Stimulated activated naive CD8-positive, alpha-beta T cell treated with anti-CD3 and anti-CD28 coated beads, Interleukin-15, Interleukin-2, amounts not matched to agents 100 U/mL and 50 U/mL, for 24 hours (primary cell): ENCODE measurements at places on chromosomes 16 and 17.

DNA sequence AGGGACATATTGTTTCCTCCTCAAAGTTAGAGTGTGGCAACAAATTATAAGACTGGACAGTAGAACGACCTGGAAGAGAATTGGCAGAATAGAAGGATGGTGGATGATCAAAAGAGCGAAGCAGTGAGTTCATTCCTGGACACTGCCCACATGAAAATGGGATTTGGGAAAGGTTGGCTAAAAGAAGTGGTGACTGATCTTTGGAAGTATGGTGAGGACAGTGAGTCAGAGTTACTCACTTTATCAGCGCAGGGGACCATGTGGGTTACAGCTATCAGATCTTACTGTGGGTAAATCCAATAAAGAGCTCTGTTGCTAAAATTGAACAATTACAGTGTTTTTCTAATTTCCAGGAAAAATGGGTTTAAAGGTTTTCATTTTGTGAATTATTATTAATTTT lies 2.7 kb upstream of the TANC2 start:
- no peak for DNase-seq

DNA sequence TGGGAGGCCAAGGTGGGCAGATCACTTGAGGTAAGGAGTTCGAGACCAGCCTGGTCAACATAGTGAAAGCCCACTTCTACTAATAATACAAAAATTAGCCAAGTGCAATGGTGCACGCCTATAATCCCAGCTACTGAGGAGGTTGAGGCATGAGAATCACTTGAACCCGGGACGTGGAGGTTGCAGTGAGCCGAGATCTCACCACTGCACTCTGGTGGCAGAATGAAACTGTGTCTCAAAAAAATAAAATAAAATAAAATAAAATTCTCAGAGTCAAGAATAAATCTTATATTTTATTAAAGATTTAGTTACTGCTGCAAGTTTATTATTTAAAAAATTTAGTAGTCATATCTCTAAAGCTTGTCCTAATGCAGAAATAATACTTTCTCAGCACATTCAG lies 29.7 kb downstream of the ARL4D start:
- no peak for DNase-seq

DNA sequence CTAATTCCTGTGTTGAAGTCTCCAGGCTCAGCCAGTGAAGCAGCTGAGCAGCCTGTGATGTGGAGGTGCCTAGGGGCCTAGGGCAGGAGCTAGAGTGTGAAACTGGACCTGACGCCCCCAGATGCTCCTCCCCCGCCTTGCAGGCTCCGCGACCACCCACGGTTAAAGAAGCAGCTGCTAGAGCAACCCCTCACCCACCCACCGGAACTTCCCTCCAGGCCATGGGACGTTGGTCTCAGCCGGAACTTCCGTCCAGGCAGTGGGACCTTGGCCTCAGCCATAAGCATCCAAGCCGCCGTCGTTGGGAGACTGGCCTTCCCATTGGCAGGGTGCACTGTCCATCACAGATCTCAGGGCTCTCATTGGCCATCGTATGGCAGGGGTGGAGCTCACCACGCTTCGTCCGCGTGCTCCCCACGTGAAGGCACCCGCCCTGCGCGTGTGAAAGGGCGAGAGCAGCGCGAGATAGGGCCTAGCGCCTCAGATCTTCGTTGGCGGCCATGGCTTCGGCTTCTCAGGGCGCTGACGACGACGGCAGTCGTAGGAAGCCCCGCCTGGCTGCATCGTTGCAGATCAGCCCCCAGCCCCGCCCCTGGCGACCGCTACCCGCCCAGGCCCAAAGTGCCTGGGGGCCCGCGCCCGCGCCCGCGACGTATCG lies at the start of gene ADAD2:
Gene ADAD2 (plus strand): TSS at position 427 of the 658 bp plus-strand sequence. CDS start 74 bp downstream, at position 501.
- DNase-seq = peak; percentile 30

GRCh38 chr16:74461826-74462225 lies 40.5 kb upstream of the CLEC18B start:
- no peak for DNase-seq

GRCh38 chr16:14528306-14528705 lies 101.8 kb downstream of the PARN start:
- no peak for DNase-seq

GRCh38 chr17:35906191-35906925 lies 24.2 kb downstream of the RDM1 start:
- DNase-seq = no peak

DNA sequence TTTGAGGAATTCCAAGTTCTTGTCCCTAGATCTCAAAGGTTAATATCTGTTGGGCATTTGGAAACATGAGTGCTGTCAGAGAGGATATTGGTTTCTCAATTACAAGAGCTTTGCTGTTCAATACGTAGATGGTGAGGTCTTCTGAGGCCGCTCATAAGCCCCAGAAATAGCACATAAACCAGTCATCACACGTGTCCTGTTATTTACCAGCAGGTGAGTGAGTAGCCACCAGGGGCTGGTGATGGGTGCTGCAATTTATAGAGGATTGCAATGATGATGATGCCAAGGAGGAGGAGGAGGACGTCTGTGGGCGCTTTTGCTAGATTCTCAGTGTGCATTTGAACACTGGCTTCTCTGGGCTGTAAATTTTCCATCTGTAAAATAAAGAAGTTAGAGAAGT lies 89.0 kb downstream of the SALL1 start:
- no peak for DNase-seq

DNA sequence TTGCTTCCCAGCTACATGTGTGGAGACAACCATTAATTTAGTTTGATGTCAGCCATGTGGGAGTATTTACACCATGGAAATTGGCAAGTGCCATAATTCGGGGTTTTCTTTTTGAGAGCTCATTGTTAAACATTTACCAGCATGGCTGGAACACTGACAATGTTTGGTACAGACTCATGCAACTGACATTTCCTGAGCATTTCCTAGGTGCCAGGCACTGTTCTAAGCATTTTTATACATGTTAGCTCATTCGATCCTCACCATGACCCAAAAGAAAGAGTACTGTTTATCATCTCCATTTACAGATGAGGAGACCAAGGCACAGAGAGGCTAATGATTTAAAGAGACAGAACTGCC lies 86.9 kb downstream of the FOXL1 start:
- DNase-seq = no peak

- DNase-seq = peak; percentile 81
These were observed at the start of gene OR1F1 for GRCh38 chr16:3187798-3188674. TSS of gene OR1F1 (plus strand) at chr16:3188204.

DNA sequence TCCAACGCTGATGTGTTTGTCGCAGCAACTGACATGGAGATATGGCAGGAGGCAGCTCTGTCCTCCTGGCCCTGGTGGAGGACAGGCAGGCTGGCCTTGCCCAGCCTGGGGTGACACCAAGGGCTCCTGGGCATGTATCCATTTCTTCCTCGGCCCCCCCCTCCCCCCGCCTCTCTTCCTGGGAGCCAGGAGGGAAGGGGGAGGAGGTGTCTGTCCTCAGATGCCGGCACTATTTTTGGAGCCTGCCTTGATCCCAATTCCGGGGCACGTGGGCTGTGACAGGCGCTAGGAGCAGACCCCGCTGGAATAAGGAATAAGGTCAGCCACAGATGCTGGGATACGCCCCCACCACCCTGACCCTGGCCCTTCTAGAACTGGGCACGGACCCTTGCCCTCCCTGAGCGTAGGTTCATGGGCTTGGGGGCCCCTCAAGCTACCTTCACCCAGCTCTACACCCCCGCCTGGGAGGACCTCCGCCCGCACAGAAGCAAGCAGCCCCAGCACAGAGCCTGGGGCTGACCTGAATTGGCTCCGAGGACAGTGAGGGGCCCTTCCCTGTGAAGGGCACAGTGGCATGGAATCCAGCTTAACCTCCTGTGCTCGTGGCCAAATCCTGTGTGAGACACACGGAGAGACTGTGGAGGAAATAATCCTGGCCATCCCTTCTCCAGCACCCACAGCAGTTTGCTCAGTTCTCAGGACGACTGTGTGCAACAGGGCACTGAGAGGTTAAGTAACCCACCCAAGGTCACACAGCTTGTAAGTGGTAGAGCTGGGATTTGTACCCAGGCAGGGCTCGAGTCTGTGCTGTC lies 24.1 kb downstream of the SEC14L5 start:
- DNase-seq = no peak

DNA sequence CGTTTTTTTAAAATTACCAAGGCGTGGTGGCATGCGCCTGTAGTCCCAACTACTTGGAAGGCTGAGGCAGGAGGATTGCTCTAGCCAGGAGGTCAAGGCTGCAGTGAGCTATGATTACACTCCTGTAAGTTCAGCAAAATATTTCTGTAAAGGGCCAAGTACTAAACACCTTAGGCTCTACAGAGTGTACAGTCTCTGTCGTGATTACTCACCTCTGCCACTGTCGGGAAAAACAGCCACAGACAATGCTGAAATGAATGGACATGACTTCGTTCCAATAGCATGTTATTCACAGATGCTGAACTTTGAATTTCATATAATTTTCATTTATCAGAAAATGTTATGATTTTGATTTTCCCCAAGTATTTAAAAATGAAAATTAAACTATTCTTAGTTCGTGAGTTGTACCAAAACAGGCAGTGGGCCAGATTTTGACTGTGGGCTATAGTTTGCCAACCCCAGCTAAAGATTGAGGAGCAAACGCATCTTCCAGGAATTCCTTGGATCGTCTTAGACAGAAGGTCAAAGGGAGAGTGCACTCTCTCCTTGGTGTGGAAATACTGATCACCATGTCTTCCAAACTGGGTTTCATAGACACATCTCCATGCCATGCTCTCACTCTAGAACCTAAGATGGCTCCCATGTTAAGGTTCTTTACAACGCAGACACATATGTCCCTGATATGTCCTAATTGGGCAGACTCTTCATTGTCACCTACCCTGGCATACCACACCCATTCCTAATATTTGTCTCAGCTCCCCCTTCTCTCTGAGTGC lies 89.5 kb downstream of the MARF1 start:
- DNase-seq = peak; percentile 29

DNA sequence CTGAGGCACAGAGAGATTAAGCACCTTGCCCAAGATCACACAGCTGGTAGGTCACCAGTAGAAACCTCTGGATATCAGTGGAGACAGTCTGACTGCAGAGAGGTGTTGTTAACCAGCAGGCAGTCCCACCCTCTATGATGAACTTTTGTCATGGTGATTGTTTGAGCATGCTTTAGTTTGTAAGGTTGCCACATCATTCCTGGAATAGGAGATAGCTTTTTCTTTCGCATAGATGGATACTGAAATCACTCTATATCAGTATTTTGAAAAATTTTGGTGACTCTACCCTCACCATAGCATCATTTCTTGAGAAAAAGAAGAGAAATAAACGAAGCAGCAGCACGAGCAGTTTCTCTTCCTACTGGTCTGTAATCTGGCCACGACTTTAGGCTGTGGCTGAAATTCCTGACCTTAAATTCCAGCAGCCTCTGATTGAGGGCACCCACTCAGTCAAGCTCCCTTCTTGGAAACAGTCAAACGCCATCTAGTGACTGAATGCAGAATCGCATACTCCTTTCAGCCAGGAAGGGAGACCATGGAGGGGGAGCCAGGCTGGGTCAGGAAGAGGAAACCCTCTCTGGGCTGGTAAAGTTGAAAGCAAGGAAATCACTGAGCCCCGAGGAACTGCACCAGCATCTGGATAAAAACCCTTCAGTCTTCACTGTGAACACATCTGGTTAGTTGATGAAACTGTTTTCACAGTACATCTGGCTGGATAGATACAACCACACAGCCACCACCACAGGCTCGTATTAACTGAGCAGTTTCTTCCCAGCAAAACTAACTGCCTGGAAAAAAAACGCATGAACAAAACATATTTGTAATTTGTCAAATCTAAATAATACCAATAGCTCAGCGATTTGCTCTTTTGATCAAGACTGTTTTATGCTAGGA lies 108.5 kb upstream of the XYLT1 start:
- peak; percentile 69 for DNase-seq

DNA sequence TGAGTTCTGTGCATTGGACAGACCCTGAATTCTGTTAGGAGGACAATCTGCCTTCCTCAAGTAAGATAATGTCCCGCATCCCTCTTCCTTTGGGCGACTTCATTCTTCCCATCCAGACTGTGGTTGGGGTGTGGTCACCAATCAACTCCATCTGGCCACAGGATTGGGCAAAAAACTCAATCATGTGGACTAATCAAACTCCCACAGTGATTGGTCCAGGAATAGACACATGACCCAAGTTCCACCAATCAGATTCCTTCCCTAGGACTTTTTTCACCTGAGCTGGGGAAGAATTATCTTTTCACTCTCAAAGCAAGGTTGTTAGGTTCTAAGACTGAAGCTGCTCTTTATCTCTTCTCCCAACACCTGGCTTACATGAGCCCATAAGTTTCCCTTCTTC lies 13.2 kb upstream of the NKD1 start:
- no peak for DNase-seq

DNA sequence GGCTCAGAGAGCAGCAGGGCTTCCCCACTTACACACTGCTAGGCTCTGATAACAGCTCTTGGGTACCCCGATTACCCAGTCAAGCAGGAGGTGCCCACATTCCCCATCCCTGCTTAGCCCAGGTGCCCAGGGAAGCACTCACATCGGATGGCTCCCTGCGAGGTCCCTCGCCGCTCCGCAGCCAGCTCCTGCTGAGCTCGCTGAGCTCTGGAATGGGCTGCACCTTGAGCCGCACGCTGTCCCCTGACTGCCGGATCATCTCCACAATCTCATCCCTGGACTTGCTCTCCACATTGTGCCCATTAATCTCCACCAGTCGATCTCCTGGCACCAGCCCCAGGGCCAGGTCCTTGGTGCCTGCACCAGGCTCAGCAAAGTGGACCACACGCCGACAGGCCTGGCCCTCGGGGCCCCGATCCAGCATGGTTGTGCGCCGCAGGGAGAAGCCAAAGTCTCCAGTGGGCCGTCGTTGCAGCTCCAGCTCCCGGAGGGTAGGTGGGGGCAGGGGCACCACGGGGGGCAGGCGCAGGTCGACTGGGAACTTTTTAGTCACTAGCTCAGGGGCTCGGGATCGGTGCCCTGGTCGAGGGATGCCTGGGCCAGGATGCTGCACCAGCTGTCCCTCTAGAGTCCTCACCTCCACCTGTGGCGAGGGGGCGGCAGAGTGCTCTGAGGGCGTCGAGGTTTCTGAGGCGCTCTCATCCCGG lies 14.2 kb downstream of the MYO18A start:
- no peak for DNase-seq

DNA sequence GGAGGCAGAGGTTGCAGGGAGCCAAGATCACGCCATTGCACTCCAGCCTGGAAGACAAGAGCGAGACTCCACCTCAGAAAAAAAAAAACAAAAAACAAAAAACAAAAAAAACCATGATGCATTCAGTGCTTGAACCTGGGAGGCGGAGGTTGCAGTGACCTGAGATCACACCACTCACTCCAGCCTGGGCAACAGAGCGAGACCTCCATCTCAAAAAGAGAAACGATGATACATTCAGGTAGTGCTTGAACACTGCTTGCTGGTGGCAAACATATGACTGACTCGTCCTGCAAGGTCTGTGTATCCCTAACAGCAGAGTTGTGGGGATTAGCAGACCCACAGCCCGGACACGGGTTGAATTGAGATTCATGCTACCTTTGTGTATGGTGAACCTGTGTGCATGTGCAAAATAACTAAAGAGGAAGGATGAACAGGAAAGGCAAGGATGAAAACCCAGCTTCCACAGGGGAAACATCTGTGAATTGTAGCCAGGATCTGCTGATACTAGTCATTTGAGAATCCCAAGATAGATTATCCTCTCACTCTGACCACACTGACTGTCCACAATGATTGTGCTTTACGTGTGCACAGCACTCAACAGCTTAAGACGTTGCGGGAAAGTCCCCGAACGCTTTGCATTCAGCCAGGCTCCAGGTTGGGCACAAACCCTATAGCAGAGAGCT lies 52.4 kb upstream of the MRPS23 start:
- no peak for DNase-seq

- no peak for DNase-seq
These were observed 16.9 kb downstream of the KIFC3 start for GRCh38 chr16:57785385-57785784.
